ENCODE measurements at places on chromosomes 3 and 15.

DNA sequence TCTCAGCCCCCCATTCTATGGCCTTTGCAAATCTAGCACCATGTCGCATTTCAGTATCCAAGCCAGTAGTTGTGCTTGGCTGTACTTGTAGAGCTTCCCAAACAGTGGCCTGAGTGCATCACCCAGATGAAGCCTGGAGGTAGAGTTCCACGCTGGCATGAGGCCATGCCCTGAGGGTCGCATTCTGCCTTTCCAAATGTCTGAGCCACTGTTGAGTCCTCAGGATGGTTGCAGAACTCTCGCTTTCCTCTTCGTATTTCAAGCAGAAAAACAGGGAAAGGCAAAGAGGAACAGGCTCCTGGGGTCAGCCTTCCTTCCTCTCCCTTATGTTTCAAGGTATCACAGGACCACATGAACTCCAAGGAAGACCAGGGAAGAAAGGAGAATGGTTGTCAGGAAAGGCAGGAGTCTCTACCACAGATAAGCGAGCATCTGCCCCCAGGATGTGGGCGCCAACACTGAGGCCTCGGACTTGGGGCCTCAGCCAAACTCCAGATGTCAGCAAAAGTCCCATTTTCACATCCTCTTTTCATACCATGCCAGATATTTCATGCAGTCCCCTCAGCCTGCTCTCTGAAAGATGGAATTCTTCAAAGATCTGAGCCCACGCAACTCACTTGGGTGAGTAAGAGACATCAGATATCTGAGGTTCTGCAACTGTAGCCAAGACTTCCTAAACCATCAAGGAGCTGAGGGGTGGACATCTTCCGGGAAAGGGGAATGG, 19.4 kb upstream of the PRR20G start:
- no peak for DNase-seq

DNA sequence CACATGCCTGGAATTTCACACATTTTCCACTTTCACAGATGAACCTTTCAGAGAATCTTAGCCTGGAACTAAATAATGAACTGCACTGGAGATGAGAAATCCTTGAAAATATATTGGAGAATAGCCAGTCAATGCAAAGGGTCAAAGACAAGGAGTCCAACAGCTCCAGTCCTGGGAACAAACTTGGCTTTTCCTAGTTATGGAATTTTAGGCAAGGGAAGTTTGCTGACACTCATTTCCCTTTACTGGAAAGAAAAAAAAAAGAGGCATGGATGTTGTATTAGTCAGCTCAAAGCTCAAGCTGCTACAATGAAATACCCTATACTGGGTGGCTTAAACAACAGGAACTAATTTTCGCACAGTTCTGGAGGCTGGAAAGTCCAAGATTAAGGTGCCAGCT, 690.8 kb upstream of the ARPP21 start:
- no peak for DNase-seq

DNA sequence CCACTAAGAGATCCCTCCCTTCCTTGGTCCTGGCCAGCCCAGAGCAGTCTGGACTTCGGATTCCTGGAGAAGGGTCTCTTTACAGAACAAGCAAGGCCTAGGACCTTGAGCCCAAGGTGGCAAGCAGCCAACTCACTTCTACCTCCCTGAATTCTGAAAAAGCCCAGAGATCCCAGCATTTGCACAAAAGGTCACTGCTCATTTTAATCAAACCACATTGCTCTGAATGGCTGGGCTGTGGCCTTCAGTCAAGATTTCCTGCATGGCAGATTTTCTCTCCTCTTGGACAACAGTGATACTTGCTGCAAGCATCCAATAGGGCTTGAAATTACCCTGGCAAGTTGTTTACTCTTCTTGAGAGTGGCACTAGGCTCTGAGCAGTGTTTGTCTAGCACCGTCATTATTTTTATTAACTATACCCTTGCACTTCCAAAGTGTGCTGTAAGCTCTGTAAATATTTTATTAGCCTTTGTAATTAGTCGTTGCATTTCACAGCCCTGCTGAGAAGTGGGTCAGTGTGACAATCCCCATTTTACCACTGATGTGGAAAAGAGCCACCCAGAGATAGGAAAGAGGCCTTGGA, 274.7 kb upstream of the CTNNB1 start:
- DNase-seq = no peak

GRCh38 chr3:134027631-134028030, 2.1 kb downstream of the SLCO2A1 start:
- no peak for DNase-seq

GRCh38 chr3:40725031-40725430, 200.3 kb downstream of the ZNF621 start:
- DNase-seq = no peak

DNA sequence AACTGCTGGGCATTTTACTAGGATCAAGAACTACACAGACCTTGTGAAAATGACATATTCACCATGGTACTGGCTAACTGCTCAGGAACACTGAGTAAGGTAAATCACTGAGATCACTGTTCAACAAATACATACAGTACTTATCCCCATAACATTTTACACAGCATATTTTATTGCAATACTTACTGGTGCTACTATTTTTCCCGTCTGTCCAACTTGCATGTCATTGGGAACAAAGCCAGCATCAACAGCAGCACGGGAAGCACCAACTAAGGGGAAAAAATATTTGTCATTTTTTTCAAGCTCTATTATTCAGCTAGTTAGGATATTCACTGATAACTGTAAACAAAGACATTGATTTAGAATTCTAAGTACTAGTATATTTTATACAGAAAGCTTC, 37.0 kb downstream of the ETFA start:
- DNase-seq = no peak

DNA sequence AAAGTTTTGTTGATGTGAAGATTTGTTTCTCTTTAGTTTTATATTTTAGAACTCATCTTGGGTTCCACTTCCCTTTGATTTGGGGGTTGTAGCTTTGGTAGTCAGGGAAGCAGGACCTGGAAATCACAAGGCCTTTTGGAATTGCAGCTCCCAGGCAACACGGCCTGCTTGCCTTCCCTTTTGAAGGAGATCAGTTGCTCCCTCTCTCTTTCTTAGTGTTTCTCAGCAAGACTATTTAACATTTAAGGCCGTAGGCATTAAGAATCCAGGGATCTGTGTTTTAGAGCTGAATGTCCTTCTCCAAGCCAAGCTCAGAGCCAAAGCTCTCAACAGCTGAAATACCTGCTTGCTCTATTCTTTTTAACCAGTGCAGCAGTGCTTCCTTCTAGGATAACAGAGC, 310.3 kb downstream of the PTPRG start:
- no peak for DNase-seq

DNA sequence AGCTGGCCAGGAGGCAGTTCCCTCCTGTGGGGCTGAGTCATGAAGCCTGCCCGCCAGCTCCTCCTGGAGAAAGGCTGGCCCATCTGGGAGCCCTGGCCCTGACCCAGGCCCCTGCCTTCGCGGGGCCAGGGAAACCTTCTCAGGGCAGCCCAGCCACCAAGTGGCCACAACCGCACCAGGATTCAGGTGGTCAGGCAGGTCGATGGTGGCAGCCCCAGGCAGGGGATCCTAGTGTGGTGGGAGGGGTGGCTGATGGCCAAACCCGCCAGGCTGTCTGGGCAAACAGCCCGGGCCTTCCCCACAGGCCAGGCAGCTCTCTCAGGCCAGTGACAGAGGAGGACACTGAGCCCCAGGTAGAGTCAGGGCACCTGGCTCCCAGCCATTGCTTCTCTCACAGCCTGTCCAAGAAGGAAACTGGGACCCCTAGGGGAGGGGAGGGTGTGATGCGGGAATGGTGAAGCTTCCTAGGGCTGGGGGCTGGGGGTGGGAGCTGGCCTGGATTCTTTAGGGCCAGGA, 1.2 kb downstream of the TWF2 start:
- DNase-seq = no peak

- peak; percentile 55 for DNase-seq
Observed at GRCh38 chr15:101641129-101641764, 10.9 kb downstream of the TM2D3 start.

DNA sequence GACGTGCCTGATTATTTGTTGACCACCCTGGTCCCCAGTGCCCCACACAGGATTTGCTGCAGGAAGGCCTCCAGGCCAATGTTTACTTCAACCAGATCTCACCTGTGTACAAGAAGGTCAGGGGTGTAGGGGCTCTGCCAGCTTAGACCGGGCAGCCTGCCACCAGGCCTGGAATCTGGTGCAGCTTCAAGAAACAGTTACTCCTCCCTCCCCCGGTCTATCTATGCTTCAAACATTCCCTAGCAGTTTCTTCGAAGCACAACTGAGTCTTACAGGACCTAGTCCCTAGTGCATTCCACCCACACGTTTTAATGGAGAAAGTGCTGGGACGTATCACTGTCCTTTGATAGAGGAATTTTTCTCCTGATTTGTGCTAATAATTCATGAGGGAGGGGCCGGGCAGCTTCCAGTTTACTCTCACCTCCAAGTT, 8.0 kb downstream of the SH3BP5 start:
- no peak for DNase-seq

DNA sequence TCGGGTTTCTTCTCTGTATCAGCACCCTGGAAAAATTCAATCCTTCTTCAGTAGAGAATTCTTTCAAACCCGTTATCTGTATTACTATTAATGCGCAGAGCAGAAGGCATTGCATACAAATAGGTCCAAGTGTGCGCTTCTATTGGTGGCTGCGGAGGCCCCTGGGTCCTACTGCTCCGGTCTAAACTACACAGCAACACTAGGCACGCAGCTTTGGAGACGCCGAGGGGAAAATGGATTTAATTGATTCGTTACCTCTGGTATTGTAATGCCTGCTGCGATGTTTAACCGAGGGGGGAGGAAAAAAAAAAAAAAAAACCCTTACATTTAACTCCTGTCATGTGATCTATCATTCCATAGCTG, at the start of gene ROBO1:
TSS of gene ROBO1 (minus strand) at position 94 of the 363 bp plus-strand sequence.
- no peak for DNase-seq

DNA sequence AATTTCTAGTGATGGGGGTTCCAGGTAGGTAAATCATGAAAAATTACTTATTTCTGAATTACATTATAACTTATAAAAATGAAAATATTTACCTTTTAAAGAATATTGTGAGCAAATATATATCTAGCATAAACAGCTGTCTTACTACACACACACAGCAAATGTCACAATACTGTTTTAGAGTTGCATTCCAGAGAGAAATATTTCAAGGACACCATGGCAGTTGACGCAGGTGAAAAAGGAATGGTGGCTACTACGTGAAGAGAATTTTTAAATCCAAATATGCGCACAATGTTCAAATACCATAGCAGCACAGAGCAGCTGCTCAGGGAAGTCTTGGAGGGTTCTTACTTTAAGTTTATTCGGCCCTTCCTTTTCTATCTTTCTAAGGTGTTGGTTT, 356.2 kb downstream of the CGGBP1 start:
- no peak for DNase-seq

GRCh38 chr3:61936344-61936937, 375.1 kb downstream of the PTPRG start:
- DNase-seq = no peak

GRCh38 chr3:156150434-156151066, 30.2 kb downstream of the KCNAB1 start:
- DNase-seq = peak; percentile 47

GRCh38 chr3:89363171-89363570, 255.8 kb downstream of the EPHA3 start:
- no peak for DNase-seq

- DNase-seq = no peak
Observed at GRCh38 chr3:136942803-136943202, 15.0 kb upstream of the IL20RB start.

DNA sequence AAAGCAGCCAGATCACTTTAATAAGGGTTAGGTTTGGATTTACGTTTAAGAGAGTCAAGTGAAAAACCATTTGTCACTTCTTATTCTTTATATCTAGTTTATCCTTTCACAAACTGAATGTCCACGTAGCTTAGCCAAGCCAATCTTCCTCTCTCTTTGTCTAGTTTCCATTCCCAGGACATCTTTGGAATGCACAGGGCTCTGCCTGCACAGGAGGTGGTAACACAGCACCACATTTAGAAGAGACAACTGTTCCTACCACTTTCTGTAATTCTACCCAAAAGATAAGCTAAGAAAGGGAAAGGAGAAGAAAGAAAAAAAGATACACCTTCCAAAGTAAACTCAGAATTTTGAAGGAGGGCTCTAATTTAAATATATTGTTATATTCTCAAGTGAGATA, 67.9 kb downstream of the IGSF11 start:
- DNase-seq = no peak

DNA sequence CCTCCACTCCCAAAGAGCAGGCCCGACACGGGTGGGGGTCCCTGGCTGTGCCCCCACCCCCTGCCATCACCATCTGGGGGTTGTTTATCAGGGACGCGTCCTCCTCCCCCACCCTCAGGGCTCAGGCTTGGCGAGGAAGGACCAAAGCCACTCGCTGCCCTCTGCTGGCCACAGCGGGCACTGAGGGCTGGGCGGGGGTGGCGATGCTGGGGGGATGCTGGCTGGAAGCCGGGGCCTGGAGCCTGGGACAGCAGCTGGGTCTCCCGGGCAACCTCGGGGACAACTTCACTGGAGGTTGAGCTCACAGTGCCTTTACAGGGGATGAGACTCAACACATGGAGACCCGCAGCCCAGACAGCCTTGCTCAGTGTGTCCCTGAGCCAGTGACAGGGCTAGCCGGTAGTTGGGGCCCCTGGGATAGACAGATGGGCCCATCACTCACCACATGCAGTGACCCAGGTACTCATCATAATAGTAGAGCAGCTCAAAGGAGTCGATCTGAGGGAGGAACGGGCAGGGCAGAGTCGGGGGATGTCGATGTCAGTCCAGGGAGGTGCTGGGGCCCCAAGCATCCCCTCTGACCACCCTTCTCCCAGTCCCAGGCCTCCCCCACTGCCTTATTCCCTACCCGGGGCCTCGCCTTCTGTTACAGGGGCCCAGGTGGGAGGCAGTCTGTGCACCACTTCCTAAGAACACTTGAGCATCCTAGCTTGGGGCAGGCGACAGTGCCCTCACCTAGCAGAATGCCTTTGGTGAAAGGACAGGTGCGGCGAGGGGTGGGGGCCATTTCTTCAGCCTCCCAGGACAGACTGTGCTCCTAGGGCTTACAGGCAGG, 5.9 kb upstream of the CALML4 start:
- no peak for DNase-seq

DNA sequence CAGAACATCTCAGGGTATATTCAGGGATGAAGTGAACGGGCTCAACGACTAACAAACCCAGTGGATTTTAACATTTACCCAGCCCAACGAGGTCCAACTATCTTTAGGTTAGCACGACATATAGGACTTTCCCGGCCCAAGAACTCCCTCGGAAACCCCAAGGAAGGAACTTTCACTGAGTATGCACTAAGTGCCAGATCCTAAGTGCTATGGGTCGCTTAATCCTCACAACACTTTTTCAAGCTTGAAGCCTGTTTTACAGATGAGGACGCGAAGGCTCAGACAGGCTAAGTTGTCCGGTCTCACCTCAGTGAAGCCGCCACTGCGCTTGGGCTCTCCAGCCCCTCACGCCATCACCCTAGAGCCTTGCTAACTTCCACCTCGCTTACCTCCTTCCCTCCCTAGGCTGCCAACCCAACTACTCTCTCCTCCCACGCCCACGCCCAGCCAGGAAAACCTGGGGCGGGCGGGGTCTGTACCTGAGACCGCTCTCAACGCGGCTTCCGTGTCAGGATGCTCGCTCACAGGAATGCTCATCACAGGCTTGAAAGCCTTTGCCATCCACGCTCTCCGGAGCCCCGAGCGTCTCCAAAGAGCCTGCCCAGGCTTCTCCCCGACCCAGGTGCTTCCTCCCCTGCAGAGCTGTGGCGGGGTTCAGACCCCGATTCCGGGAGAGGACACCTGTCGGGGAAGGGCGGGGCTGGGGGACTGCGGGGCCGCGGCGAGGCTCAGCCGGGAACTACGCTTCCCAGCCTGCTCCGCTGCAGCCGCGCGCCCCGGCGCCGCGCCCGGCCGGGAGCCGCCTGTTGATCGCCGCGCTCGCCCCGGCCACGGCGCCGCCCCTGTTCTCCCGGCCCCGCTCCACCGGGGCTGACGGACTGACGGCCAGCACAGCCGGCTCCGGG, at the start of gene TMOD2:
TSS of gene TMOD2 (plus strand) at position 806 of the 905 bp plus-strand sequence. CDS start 14,845 bp downstream, outside the sequence.
- DNase-seq = no peak

Data from urinary bladder (tissue), 4 donors.